Calu3 (cell line): ENCODE measurements at places on chromosomes 6 and 20.

DNA sequence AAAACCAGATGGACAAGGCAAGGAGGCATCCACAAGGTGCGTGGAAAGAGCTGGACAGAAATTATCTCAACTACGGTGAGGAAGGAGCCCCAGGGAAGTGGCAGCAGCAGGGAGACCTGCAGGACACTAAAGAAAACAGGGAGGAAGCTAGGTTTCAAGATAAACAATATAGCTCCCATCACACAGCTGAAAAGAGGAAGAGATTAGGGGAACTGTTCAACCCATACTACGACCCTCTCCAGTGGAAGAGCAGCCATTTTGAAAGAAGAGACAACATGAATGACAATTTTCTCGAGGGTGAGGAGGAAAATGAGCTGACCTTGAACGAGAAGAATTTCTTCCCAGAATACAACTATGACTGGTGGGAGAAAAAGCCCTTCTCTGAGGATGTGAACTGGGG is 26.8 kb downstream of the TRMT6 start:
- no peak for DNase-seq

- no peak for DNase-seq
Observed at GRCh38 chr6:169861431-169862042, 110.1 kb downstream of the ERMARD start.

DNA sequence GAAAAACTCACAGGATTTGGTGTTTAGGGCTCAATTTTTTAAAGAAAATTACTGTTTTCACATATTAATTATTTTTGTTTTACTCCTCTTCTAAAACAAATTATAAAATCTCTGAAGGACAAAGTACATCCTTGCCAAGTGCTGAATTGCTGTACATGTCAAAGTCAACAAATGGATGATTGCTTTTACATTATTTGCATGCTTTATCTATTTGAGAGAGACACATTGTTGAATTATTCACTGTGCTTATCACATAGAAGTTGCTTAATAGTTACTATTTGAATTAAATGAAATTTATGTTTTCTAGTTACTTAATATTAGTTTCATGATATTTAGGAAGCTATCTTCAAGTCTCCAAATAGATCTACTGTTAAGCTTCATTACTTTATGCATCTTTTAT is 318.6 kb upstream of the PTCHD4 start:
- DNase-seq = no peak

DNA sequence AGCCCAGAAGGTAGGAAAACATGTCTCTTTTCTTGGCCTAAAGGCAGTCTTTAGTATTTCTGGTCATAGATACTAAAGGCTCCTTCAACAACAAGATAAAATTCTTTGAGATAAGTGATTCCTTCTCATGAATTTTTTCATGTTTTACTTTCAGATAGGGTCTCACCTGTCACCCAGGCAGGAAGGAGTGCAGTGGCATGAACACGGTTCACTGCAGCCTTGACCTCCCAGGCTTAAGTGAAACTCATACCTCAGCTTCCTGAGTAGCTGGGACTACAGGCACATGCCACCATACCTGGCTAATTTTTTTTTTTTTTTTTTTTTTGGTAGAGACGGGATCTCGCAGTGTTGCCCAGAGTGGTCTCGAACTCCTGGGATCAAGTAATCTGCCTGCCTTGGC is 9.1 kb downstream of the PNLDC1 start:
- DNase-seq = no peak

- DNase-seq = no peak
Observed at GRCh38 chr20:17822540-17823408, 123.0 kb downstream of the BANF2 start.

GRCh38 chr6:36232172-36232571 is 35.6 kb downstream of the BRPF3 start:
- no peak for DNase-seq

- no peak for DNase-seq
Observed at GRCh38 chr6:123802351-123802696, 1.3 kb upstream of the NKAIN2 start.
